ENCODE measurements at places on chromosomes 4 and X.

GRCh38 chr4:106032851-106033286, 137.6 kb downstream of the NPNT start:
- DNase-seq: no peak

DNA sequence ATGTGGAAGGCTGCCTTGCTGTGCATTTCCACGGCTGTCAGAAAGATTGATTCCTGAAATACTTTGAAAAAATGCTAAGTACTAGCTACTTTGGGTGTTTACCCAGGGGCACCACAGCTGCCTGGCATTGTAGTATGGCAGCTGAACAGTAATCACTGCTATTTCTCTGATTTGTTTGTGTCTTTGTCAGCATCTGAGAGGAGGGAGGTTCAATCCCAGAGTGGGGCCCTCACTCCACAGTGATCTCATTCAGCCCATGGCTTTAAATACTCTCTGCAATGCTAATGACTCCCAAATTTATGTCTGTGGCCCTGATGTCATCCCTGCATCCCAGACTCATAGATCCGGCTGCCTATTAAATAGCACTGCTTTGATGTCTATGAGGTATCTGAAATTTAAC, 575.3 kb upstream of the MAGEB2 start:
- peak; percentile 6 for DNase-seq

GRCh38 chr4:56301997-56302496, 85.2 kb downstream of the AASDH start:
- DNase-seq: no peak

GRCh38 chr4:163564221-163564720, 69.8 kb downstream of the TMA16 start:
- no peak for DNase-seq

DNA sequence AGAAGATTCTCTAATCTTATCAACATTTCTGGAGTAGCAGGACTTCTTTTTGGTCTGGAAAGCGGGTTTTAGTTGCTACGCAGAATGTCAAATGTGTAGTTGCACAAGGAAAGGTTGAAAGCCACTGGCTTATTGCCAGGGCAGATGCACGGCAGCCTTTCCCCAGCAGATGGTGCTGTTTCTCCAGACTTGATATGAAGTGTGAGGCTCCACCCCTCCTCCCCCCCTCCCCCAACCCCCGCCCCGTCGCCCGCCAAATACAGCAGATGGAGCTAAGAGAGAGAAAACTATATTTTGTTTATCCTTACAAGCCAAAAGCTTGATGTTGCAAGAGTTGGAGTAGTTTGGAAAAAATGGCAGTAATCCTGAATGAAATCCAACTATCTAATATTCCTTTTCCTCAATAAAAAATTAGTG, 32.0 kb downstream of the ENOPH1 start:
- peak; percentile 89 for DNase-seq

DNA sequence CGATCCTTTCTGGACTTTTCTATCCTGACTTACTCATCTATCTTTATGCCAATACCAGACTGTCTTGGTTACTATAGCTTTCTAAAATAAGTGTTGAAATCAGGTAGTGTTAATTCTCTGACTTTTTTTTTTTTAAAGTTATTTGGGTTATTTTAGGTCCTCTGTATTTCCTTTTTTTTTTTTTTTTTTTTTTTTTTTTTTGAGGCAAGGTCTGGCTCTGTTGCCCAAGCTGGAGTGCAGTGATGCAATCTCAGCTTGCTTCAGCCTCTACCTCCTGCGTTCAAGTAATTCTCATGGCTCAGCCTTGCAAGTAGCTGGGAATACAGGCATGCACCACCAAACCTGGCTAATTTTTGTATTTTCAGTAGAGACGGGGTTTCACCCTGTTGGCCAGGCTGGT, 2.8 kb upstream of the NELFA start:
- no peak for DNase-seq

- no peak for DNase-seq
Measured at GRCh38 chrX:124805486-124805885, 459.1 kb downstream of the SH2D1A start.

DNA sequence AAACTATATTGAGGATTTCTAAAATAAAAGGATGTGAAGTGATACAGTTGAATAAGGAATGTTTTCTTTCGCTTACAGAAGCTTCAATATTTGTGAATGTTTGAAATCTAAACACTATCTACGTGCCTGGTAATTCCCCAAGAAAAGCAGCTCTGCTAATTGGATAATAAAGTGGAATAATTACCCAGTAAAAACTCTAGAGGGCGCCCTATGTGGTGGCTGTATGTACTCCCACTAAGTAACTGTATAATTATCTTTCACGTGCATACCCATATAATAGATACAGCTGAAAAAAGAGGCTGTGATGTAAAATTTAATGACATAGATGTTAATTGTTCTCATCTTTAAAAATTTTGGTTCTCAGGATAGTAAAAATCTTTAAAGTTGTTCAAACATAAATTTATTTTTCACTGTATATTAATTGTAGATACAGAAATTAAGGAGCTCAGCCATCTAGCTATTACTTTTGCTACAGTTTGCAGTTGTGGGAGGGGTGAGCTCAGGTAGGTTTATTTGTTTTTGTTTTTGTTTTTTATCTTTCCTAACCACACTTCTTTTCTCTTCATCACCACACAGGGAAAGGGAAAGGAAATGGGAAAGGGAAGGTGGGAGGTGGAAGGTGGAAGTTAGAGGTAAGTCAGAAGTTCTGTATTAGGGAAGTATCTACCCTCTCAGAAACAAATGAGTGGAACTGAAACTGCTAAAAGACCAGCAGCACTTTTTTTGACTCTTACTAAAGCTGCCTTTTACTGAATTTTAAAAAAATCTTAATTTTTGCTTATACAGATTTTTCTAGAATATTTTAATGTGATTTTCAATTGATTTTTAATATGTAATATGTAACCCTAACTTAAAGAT, 151.7 kb upstream of the RPS6KA6 start:
- no peak for DNase-seq

GRCh38 chr4:138090918-138091676, 151.1 kb downstream of the SLC7A11 start:
- DNase-seq: no peak

GRCh38 chrX:15430076-15430475, 45.9 kb upstream of the VEGFD start:
- DNase-seq: no peak

GRCh38 chrX:135114392-135114791, 5.9 kb downstream of the ETDB start:
- DNase-seq: no peak

DNA sequence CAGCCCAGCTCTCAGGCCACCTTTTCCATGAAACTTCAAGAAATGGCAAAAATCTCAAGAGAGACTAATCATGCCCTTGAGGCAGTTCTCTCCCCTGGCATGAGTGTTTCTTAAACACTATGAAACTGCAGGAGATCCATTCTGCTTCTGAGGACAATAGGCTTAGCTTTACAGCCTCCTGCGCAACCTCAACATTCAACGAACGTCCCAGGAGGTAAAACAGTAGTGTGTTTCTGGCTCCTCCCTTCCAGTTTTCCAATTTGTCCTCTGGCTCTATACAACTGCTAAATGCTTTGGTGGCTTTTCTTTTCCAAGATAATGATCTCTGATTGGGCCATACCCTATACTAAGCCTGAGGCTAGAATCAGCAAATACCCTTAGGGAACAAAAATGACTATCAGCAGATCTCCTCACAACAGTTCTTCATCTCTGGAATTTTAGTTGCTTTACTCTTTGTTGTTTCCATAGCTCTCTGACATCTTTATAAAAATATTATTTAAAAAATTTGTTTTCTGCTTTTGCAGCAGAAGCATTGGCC, 87.0 kb upstream of the FAT1 start:
- DNase-seq: no peak

DNA sequence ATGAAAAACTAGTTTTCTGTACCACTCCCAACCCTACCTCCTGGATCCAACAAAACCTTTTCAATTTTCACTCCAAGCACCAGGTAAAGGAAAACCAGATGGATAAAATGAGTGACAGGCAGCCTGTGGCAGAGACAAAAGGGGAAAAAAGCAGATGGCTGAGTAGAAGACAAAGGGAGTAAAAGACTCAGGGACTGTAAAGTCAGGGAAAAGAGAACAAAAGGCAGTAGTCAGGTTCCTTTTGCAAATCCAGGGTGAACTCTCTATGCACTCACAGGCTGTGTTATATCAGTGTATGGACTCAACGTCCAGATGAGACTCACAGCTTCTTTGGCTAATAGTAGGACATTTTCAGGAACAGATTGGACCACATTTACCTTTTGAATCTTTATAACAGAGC, 54.2 kb downstream of the QRFPR start:
- DNase-seq: no peak
